ENCODE measurements at places on chromosomes 7 and 10.

- DNase-seq = no peak
These were observed 95.5 kb downstream of the NKX6-2 start for GRCh38 chr10:132690401-132690800.

DNA sequence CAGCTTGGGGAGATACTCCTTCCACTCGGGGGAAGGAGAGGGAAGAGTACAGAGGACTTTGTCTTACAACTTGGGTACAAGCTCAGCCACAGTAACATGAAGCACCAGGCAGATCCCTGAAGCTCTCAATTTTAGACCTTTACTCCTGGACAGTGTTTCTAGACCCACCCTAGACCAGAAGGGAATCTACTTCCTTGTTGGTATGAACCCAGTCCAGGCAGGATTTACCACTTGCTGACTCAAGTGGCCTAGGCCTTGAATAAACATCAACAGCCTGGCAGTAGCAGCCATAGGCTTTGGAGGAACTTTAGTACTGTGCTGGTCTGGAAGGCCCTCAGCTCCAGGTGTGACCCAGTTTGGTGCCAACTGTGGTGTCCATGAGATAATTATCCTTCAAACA, 173.1 kb downstream of the ADRA2A start:
- DNase-seq = no peak

DNA sequence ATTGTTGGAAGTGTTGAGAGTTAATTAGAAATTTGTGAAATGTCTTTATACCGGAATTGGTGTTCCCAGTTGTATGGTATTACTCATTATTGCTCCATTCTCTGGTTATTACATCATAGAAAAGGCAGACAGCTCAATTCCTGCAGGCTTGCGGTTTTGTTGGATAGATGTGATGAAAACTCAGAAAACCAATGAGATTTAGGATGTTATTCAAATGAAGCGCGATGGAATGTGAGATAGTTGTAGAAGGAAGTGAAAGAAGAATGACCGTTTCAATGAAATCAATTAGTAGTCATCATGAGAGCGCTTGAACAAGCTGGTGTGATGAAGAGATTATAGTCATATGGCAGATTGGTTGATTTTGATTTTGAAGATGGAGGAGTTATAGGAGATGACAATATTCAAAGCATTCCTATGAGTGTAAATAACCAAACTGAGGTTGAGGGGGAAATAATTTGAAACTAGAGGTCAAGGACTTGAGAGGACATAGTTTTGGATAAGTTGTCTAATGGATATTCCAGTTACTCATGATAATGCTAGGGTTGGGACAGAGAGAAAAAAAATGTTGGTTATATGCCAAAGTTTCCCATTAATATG, 991.5 kb downstream of the NRG3 start:
- DNase-seq = no peak

DNA sequence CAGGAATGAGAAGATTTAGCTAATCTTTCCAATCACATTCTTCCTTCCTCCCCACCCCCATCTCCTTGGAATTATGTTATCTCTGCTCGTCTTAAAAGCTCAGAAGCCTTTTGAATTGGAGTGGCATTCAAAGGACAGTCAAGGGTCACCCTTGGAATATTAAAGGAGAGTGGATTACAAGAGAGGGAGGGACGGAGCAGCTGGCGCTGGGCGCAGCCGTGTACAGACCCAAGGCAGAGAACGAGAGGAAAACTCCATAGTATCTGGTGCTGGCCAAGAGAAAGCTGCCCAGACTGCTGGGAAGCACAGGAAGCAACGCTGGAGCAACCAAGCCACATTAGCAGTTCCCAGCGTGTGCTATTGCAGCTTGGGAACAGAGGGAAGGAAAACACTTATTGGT, 95.7 kb downstream of the POU6F2 start:
- DNase-seq = no peak

DNA sequence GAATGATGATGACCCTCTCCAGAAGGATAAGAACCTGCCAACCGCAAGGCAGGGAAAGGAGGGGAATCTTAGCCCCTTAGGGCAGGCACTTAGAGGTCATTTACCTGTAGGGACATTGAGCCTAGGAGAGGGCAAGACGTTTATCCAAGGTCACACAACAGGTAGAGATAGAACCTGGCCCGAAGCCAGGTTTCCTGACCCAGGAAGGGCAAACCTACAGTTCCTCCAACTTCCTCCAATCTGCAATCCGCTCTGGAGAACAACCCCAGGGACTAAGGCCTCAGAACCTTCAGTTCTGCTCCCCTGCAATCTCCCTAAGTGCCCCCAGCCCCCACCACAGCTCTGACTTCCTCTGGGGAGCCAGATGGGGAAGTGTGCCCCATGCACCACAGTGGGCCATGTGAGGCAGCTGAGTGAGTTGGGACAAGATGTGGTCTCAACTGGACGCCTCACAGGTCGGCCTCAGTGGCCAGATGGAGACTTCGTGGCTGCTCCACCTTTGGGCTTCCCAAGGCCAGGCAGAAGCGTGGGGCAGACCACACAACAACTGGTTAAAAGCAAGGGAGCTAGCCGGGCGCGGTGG, 1.4 kb upstream of the PSAP start:
- DNase-seq = no peak

- no peak for DNase-seq
These were observed 131.7 kb downstream of the DNAJB6 start for GRCh38 chr7:157468221-157469111.

GRCh38 chr7:6254866-6255265, 17.6 kb downstream of the CYTH3 start:
- no peak for DNase-seq

DNA sequence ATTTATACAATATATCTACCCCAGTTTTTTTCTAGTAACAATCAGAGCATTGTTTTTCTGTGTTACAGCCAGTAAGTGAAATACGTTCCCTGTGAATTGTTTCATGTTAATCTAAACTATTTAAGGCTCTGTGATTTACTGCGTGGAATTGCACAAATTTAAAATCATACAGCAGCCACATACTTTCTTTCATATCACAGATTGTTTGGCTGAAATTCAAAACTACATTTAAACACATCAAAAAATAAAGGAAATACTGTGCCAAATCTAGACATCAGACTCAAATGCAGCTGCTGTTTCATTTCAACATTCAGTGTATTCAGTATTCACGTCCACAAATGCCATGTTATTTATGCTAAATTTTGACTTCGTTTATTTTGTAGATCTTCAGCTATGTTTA, 242.6 kb upstream of the HGF start:
- DNase-seq = no peak

- DNase-seq = no peak
These were observed 9.4 kb upstream of the MNX1 start for GRCh38 chr7:157019718-157020451.

GRCh38 chr7:35906191-35906908, 105.5 kb downstream of the SEPTIN7 start:
- peak; percentile 44 for DNase-seq

GRCh38 chr10:16919121-16919982, 102.1 kb upstream of the RSU1 start:
- no peak for DNase-seq

- no peak for DNase-seq
These were observed 241.3 kb upstream of the AOAH start for GRCh38 chr7:36965625-36966024.
